Astrocyte (in vitro differentiated cells and primary cell): ENCODE measurements at places on chromosomes 4 and X. TPM values are rescaled to one million over a fixed set of nuclear protein-coding genes. Genes with fewer than 3 reads are reported as not detected.

DNA sequence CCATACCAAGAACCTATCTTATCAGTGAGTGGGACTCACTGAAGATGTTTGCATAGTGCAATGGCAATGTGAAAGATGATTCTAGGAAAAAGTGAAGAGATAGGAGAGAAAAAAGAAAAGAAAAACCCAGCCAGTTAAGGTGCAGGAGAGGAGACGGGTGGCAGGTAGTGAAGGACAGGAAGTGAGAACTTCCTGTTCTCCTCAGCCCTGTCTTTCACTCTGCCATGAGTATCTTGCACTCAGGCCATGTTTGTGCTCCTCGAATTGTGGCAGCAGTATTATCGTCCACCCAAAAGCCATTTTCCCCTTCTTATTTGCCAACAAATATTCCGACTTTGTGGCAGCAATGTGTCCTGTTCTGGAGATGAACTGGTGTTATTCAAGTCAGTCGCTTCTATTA lies 8.6 kb upstream of the ENPEP start:
- H3K36me3 ChIP-seq = no peaks in the 10 kb centered on the region
- no peak for DNase-seq
- no peak overlapping the region for H3K27ac ChIP-seq
- no peaks in the 10 kb centered on the region for H3K27me3 ChIP-seq
- no peak overlapping the region for H3K4me3 ChIP-seq

GRCh38 chr4:170336238-170336775 lies 246.6 kb upstream of the AADAT start:
- H3K27ac ChIP-seq = no peak overlapping the region
- no peaks in the 10 kb centered on the region for H3K36me3 ChIP-seq
- H3K4me3 ChIP-seq = no peak overlapping the region
- H3K4me1 ChIP-seq = no peaks in the 10 kb centered on the region
- H3K27me3 ChIP-seq = no peaks in the 10 kb centered on the region

The ESX1 gene
- 0.48 and 0.84 TPM in 2 replicates for total RNA-seq

- no peak overlapping the region for H3K4me3 ChIP-seq
- H3K36me3 ChIP-seq = no peaks in the 10 kb centered on the region
- no peak for DNase-seq
Observed at GRCh38 chr4:184403384-184403781, 71.0 kb downstream of the IRF2 start.

GRCh38 chr4:94641702-94642560 lies 115.8 kb upstream of the BMPR1B start:
- DNase-seq = peak; percentile 84
- H3K36me3 ChIP-seq = peaks cover 29% of the 10 kb centered on the region
- peaks cover 21% of the 10 kb centered on the region for H3K4me1 ChIP-seq
- peak overlapping the region; percentile 87 for H3K27ac ChIP-seq
- H3K27me3 ChIP-seq = no peaks in the 10 kb centered on the region

The MAGEA11 gene
- not detected in 2 replicates for total RNA-seq

The GATA1 gene
- not detected in 2 replicates for total RNA-seq

- H3K4me1 ChIP-seq = peaks cover 28% of the 10 kb centered on the region
- no peak overlapping the region for H3K27ac ChIP-seq
- no peaks in the 10 kb centered on the region for H3K36me3 ChIP-seq
- no peak overlapping the region for H3K4me3 ChIP-seq
Observed at GRCh38 chr4:128820671-128821070, 11.2 kb downstream of the JADE1 start.

DNA sequence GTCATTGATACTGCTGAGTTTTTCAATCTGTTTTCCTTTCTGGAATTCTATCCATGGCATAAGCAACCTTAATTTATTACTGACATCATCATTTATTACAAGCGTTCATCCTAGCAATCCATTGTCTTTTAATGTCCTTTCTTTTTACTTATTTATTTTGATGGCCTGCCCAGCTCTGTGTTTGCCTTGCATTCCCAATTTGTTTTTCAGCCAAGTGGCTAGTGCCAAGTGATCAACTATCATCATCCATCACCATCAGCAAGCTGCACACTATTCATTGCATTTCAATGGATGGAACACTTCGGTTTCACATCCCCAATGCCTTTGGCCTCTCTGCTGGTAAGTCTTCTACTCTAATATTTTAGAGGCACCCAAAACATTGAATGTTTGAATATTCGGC lies 831.7 kb upstream of the EPHA5 start:
- no peak for DNase-seq
- no peak overlapping the region for H3K4me3 ChIP-seq
- H3K36me3 ChIP-seq = no peaks in the 10 kb centered on the region
- H3K4me1 ChIP-seq = no peaks in the 10 kb centered on the region
- no peak overlapping the region for H3K27ac ChIP-seq

The DMD gene
- 22.2 and 25.0 TPM in 2 replicates for total RNA-seq

GRCh38 chrX:67435536-67435935 lies 108.3 kb upstream of the AR start:
- H3K27me3 ChIP-seq = no peaks in the 10 kb centered on the region
- H3K36me3 ChIP-seq = no peaks in the 10 kb centered on the region
- H3K27ac ChIP-seq = no peak overlapping the region
- no peak overlapping the region for H3K4me3 ChIP-seq

GRCh38 chr4:1938027-1938426 lies 66.8 kb downstream of the NSD2 start:
- peaks cover 22% of the 10 kb centered on the region for H3K4me1 ChIP-seq
- DNase-seq = no peak
- no peak overlapping the region for H3K27ac ChIP-seq
- no peaks in the 10 kb centered on the region for H3K27me3 ChIP-seq
- no peak overlapping the region for H3K4me3 ChIP-seq
- peaks cover 30% of the 10 kb centered on the region for H3K36me3 ChIP-seq

DNA sequence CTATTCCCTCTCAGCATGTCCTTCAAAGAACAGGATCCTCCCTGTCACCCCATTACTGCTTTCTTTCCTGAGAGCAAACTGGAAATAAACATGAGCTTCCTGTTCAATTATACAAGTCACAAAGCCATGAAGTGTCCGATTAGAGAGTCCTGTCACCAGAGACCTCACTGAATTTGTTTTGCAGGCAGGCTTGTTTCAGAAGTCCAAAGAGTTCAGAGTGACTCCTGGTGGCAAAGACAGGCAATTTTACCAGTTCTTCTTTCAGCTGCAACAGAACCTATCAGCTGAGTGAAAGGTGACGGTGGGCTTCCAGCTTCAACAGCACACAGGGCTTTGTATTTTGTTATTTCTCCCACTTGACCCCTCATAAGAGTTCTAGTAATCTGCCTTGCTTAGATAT lies 6.4 kb downstream of the ELK1 start:
- no peak overlapping the region for H3K4me3 ChIP-seq
- no peak overlapping the region for H3K27ac ChIP-seq
- H3K4me1 ChIP-seq = peaks cover 9% of the 10 kb centered on the region
- peaks cover 10% of the 10 kb centered on the region for H3K36me3 ChIP-seq
- no peak for DNase-seq

DNA sequence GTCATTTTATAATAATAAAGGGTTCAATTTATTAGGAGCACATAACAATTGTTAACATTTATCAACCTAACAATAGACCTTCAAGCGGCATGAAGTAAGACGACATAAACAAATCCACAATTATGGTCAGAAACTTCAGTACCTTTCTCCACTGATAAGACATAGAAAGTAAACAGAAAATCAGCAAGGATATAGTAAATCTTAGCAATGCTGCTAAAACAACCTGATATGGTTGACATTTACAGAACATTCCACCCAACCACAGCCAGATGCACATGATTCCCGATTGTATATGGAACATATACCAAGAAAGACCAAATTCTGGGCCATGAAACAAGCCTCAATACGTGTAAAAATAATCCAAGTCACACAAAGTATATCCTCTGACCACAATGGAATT lies 71.3 kb downstream of the ZFYVE28 start:
- no peaks in the 10 kb centered on the region for H3K36me3 ChIP-seq
- H3K4me3 ChIP-seq = no peak overlapping the region
- no peaks in the 10 kb centered on the region for H3K4me1 ChIP-seq
- no peak overlapping the region for H3K27ac ChIP-seq
- H3K27me3 ChIP-seq = peaks cover 14% of the 10 kb centered on the region

The SPANXC gene
- total RNA-seq = not detected in 2 replicates

DNA sequence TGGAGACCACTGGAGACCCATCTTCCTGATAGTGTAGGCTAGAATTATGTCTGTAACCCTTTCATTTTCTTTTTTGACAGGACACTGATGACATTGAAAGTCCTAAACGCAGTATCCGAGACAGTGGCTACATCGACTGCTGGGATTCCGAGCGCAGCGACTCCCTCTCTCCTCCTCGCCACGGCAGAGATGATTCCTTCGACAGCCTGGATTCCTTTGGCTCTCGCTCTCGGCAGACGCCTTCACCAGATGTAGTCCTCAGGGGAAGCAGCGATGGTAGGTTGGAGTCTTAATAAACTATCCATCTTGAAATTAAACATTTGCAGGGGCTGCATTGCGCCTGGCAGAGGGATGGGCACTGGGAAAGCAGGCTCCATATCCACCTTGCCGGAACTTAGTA lies 75.4 kb downstream of the LIMCH1 start:
- peak; percentile 8 for DNase-seq
- H3K27me3 ChIP-seq = peaks cover 3% of the 10 kb centered on the region
- peaks cover 16% of the 10 kb centered on the region for H3K4me1 ChIP-seq
- peak overlapping the region; percentile 47 for H3K4me3 ChIP-seq
- no peaks in the 10 kb centered on the region for H3K36me3 ChIP-seq
